Activated CD4-positive, alpha-beta T cell treated with anti-CD3 and anti-CD28 coated beads, Interleukin-2, amount 50 U/mL, for 48 hours (primary cell): ENCODE measurements at places on chromosomes 6 and 20.

GRCh38 chr6:53956068-53956711 lies 155.1 kb upstream of the MLIP start:
- peak; percentile 21 for DNase-seq

DNA sequence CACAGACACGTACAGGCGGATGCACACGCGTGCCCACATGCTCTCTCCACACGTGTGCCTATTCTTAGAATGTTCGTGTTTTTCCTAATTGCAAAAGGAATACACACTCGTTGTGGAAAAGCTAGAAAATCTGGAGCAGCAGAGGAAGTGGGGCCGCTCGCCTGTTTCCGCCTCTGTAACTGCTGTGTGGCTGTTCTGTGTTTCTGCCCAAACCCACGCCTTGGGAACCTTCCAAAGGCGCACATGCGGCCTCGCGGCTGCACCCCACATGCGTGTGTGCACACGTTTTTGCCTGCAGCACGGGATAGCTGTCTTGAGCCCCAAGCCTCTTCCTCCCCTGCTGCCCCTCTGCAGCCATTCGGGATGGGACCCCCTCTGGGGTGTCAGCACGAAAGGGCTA lies 12.2 kb downstream of the SLC17A9 start:
- DNase-seq = no peak

DNA sequence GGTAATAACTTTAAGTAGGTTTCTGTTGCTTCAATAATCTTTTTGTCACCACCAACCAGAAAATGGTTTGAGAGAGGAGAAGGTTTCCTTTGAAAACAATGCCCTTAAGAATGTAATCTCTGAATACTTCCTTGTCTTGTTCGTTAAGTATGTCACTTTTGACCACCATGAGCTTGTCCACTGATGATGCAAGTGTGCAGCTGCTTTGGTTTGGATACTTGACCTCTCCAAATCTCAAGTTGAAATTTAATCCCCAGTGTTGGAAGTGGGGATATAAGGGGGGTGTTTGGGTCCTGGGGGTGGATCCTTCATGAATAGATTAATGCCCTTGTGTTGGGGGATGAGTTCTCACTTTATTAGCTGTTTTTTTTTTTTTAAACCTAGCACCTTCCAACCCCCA lies 985.4 kb downstream of the EPHA7 start:
- no peak for DNase-seq

GRCh38 chr20:47137231-47137870 lies 219.1 kb downstream of the ZMYND8 start:
- DNase-seq = no peak

DNA sequence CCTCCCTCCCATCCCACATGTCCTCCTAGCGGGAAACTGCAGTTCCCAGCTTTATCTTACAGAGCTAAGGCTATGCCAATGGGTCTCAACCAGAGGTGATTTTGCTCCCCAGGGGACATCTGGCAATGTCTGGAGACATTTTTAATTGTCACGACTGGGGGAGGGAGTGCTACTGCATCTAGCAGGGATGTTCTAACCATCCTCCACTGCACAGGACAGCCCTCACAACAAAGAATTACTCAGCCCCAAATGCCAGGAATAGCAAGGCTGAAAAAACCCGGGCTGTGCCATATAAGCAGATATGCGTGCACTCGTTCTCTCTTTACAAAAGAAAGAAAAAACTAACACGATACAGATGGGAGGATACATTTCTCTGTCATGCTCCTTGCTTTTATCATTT lies 8.5 kb downstream of the MRPS18A start:
- no peak for DNase-seq
